ENCODE measurements at places on chromosomes 6 and 20. TPM values are rescaled to one million over a fixed set of nuclear protein-coding genes. Genes with fewer than 3 reads are reported as not detected.

Gene ATP6V1G2
- 1.4 TPM for total RNA-seq

Gene VNN1
- not detected for total RNA-seq

Gene PGC
- total RNA-seq, result not detected

Gene SLC17A3
- not detected for total RNA-seq

Gene SLC22A2
- total RNA-seq, result not detected

Gene SRC
- total RNA-seq, result 2.3 TPM

Gene ANGPT4
- not detected for total RNA-seq

Gene HLA-DOB
- total RNA-seq, result 1.2 TPM

Gene RIPOR3
- total RNA-seq, result not detected

Gene TBC1D7
- 20.8 TPM for total RNA-seq

Gene BNIP5
- total RNA-seq, result not detected

Gene TMEM200A
- total RNA-seq, result 0.92 TPM

Gene MROH8
- total RNA-seq, result 1.8 TPM

Gene PLG
- total RNA-seq, result not detected

Gene CCR6
- 3.1 TPM for total RNA-seq

Gene GPLD1
- 0.48 TPM for total RNA-seq

Gene CCN5
- not detected for total RNA-seq

Gene NRSN1
- not detected for total RNA-seq

Gene SDCBP2
- total RNA-seq, result 3.4 TPM

Gene PRDM13
- not detected for total RNA-seq

Gene KHDRBS2
- total RNA-seq, result not detected

Gene GTSF1L
- not detected for total RNA-seq

Gene SLC26A8
- total RNA-seq, result not detected

Gene CFAP61
- not detected for total RNA-seq

Gene CLPSL1
- total RNA-seq, result not detected

Gene ANKRD66
- not detected for total RNA-seq

Gene GGTLC1
- not detected for total RNA-seq

Gene ADGB
- total RNA-seq, result 0.32 TPM

Gene GRIK2
- not detected for total RNA-seq

Gene GJA1
- 0.06 TPM for total RNA-seq

Gene KHDC1L
- total RNA-seq, result 0.31 TPM

Gene C20orf144
- total RNA-seq, result 0.32 TPM

Gene PKHD1
- not detected for total RNA-seq

Gene C4B
- total RNA-seq, result 2.5 TPM

Gene GSTA2
- total RNA-seq, result not detected

Gene SUPT3H
- 17.8 TPM for total RNA-seq

Gene C6orf118
- total RNA-seq, result not detected

Data from activated CD8-positive, alpha-beta memory T cell treated with anti-CD3 and anti-CD28 coated beads for 36 hours (primary cell).